ENCODE measurements at places on chromosomes 6 and 20.
A peak's percentile ranks its signal among the peaks of the same experiment; 100 is the strongest.

- DNase-seq = no peak
These were observed 8.3 kb downstream of the PI16 start for GRCh38 chr6:36962874-36963273.

- no peak for DNase-seq
These were observed 28.5 kb downstream of the THBS2 start for GRCh38 chr6:169225131-169225576.

DNA sequence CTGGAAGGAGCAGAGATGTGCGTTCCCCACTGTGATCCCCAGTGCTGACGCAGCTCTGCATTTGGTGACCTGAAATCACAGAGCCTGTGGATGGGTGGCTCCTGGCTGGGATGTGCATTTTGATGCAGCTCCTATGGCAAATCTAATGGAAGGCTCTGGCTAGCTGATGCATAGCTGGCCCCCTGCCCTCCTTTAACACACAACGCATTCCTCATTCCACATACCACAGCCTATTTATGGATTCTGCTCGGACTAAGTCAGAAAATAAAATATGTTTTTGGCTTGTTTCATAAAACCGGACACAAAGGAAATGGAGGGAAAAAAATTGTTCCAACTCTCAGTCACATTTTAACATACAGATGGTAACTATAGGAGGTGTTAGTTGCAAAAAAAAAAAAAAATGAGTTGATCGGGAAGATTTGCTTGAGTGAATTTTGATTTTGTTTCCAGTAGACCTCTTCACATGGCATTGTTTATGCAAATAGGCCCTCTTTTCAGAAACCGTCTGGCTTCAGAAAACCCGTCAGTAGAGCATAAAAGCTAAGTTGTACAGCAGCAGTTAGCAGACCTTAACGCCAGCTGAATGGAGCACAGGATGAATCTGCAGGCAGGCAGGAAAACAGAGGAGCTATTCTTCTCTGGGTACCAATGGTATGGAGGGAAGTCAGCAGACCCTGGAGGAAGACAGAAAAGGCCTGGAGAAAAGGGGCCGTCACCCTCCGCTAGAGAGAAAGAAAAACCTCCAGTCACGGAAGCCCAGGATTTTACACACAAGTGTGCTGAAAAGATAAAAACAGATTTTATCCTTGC is 215.4 kb downstream of the HDGFL1 start:
- peak; percentile 1 for DNase-seq

GRCh38 chr6:14143305-14143704 is 25.7 kb downstream of the CD83 start:
- no peak for DNase-seq

- no peak for DNase-seq
These were observed 114.5 kb upstream of the SOX4 start for GRCh38 chr6:21478883-21479539.

- DNase-seq = peak; percentile 14
These were observed 199.8 kb downstream of the PLCB1 start for GRCh38 chr20:8331740-8332412.

DNA sequence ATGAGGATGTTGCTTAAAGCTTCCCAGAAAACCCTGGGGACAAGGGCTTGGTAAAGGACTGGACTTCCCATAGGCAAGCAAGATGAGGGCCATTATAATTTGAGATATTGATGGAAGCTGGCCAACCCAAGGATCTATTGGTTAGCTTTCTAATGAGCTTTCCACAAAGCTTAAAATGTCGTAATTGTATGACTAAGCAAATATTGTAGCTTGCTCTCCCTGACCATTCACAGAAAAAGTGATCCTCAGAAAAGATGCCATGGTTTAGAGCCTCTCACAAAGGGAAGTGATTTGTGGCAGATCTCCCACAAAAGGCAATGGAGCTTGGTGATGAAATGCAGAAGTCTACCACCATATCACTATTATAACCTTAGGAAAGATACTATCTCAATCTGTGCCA is 13.6 kb downstream of the IL17F start:
- DNase-seq = no peak

DNA sequence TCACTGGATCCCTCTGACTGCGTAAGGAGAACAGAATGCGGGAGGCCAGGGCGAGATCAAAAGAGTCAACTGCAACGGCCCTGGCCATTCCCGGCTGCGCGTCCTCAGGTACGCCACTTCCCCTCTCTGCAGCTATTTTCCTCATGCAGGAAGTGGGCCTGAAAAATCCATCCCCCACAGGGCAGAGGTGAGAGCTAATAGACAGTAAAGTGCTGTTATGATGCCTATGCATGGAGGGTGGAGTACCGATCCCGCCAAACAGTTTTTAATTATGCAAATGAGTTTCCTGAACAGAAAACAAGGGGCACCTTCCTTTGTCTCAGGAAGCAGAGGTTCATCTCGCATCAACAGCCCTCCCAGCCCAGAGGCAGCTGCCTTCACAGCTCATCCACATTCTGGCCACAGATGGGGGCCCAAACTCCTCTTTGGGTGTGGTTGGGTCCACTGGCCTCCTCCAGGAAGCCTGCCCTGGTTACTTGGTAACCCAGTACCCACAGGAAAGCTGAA is 9.3 kb downstream of the PREX1 start:
- DNase-seq = no peak

DNA sequence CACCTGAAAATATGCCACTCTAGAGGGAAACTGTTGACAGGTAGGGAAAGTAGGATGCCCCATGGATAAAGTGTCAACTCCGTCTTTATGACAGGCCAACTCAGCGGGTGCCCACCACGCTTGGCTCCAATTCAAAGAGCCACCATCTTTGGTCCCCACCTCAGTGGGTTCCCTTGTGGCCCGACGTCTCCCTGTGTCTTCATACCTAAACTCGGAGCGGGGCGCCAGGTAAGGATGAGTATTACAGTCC is 277 bp downstream of the MDC1 start:
- DNase-seq = no peak

GRCh38 chr20:48847498-48848205 is 19.9 kb upstream of the PREX1 start:
- DNase-seq = no peak

DNA sequence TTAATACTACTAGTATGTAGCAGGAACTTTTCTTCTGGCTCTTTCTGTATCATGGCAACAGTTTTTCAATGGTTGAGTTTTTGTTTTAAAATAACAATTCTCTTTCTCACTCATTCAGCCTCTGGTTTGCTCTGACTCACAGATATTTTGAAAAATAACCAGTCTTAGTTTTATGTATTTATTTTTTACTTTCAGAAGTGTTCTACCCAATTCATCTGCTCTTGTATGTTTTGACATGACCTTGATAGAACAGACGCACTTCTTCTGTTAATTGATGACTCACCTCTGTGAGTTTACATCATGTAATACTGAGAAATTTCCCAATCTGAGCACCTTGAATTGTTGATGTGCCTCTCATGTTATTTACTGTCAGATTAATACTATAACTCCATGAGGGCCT is 178.9 kb downstream of the SASH1 start:
- DNase-seq = no peak

- DNase-seq = no peak
These were observed 3.0 kb upstream of the ABCF1 start for GRCh38 chr6:30568245-30568644.

GRCh38 chr20:12153628-12154027 is 235.9 kb downstream of the BTBD3 start:
- DNase-seq = no peak

DNA sequence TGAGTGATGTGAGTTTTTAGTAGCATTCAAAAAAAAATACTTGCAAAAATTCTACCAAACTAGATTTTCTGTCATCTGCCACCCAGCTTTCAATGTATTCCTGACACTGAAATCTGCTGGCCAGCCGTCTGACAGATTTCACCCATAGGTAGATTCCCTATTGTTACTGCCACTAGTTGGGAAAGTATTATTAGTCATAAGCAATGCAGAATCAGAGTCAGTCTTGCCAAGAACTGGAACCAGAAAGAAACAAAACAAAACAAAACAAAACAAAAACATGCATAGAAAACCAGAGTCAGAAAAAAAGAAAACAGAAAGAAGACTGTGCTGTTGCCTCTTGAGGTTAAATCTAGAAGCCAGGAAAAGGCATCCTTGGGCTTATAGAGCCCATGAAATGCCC is 293.1 kb upstream of the KCNQ5 start:
- DNase-seq = no peak

DNA sequence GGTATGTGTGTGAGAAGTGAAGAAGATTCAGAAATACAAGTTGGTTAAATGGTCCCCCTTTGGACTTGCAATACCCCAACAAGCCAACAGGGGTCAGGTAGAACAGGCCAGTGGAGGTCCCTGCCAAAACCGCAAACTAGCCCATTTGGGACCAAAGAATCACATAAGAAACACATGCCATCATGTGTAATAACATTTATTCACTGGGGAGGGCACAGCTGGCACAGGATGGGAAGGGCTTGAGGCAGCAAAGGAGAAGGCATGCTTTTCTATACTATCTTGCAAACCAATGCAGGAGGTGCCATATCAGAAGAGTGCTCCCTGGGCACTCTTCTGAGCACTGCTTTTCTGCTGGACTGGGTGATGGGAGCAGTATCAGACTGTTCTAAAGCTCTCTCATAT is 116.1 kb upstream of the TRAF3IP2 start:
- no peak for DNase-seq

DNA sequence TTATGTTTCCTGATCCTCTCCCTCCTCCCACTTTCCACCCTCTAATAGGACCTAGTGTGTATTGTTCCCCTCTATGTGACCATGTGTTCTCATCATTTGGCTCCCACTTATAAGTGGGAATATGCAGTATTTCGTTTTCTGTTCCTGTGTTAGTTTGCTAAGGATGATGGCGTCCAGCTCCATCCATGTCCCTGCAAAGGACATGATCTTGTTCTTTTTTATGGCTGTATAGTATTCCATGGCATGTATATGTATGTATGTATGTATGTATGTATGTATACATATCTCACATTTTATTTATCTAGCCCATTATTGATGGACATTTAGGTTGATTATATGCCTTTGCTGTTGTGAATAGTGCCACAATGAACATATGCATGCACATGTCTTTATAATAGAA is 188.7 kb downstream of the RFPL4B start:
- DNase-seq = no peak

GRCh38 chr20:36773107-36773596 is 411 bp downstream of the DSN1 start:
- no peak for DNase-seq

DNA sequence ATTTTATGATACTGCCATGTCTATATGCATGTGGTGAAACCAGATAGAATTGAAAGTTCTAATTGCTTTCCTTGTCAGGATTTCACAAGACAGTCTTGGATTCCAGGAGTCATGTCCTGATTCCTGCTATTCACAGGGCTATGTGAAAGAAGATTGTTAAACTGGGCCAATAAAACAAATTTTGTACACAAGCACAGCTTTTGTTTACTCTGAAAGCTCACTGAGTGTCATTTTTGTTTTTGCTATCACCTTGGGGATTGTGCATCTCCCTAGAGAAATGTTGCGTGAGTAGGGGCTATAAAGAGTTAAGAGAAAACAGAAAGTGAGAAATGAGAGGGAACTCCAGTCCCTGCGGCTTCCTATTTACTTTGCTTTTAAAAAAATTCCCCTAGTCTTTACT is 627.5 kb downstream of the PKHD1 start:
- no peak for DNase-seq

GRCh38 chr20:19729672-19730071 is 28.4 kb upstream of the RIN2 start:
- no peak for DNase-seq

- no peak for DNase-seq
These were observed 42.9 kb upstream of the MAP7 start for GRCh38 chr6:136592930-136593673.

- DNase-seq = no peak
These were observed 697 bp upstream of the CEP43 start for GRCh38 chr6:166998256-166999144.

DNA sequence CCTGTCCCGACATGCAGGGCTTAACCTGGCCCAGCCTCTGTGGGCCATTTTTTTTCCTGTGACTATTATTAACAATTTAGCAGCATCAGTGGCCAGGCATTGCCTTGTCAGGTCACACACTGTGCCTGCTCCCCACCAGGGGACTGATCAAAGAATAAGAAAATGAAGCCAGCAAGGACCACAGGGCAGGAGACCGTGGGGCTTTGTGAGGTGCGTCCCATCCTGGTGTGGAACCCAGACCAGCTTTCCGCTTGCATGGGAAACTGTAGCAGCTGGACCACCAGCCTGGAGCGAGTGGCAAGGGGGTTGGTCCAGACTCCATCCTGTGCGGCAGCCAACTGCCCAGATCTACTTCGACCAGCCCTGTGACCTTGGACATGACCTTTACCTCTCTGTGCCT is 218.3 kb downstream of the ANKRD60 start:
- no peak for DNase-seq

GRCh38 chr6:32664827-32665362 is 1.6 kb downstream of the HLA-DQB1 start:
- no peak for DNase-seq

GRCh38 chr6:112413780-112414179 is 66.7 kb downstream of the RFPL4B start:
- DNase-seq = no peak

DNA sequence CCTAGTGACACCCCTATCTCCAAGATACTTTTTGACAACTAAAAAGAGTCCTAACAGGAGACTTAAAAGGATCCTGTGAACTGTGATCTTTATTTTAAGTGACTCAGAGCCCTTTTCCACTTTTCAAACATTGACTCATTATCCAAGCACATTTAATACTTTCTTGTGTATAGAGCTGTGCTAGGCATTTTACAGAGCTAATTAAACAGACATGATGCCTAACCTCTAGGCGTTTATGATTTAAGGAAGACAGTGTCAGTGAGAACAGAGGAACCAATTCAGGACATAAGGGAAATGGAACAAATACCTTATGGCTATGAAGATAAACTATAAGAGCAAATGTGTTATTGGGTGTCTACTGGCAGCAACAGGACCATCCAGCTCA is 282.6 kb downstream of the TPBG start:
- DNase-seq = no peak

- no peak for DNase-seq
These were observed 77.2 kb upstream of the TIAM2 start for GRCh38 chr6:154917941-154918340.

DNA sequence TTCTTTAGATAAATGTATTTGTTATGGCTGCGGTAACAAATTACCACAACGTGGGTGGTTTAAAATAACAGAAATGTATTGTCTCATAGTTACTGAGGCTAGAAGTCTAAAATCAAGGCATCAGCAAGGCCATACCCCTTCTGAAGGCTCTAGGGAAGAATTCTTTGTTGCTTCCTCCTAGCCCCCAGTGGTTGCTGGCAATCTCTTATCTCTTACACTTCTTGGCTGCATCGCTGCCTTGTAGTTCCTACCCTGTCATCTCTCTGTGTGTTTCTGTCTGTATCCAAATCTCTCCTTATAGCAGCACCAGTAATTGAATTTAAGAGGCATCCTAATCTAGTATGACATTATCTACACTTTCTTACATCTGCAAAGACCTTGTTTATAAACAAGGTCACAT is 534.7 kb downstream of the PHF3 start:
- no peak for DNase-seq

- DNase-seq = no peak
These were observed 2.6 kb downstream of the CLIC1 start for GRCh38 chr6:31733734-31734133.
